ENCODE measurements at places on chromosomes 13 and 19.

- no peak for DNase-seq
Measured at GRCh38 chr13:30565658-30566057, 52.1 kb upstream of the USPL1 start.

- no peak for DNase-seq
Measured at GRCh38 chr13:45691251-45691650, 10.9 kb upstream of the CBY2 start.

DNA sequence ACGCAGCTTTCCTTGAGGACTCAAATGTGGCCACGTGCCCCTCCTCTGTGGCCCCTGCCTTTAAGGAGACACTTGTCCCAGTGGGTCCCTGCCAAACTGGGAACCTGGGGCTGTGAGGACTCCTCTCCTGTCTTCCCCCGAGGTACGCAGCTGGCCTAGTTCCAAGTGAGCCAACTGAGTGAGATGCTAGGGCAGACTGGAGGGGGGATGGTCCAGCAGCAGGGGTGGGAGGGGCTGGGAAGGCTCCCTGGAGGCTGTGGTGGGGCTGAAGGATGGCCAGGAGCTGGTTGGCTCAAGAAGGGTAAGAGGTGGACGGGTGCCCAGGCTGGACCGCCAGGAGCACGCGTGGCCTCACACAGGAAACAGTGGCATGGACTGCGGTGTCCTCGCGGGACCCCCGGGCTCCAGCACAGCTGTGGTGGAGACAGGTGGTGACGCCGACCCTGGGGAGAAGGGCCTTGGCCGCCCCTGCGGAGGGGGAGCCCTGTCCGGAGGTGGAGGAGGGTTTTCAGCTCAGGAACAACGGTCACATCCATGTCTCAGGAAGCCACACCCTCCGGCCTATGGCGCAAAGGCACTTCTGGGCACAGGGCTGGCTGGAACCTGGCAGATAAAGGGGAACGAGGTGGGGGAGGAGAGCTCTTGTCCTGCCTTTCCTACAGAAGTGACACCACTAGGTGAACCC lies 45.8 kb downstream of the MLLT1 start:
- DNase-seq: no peak

GRCh38 chr13:20258963-20259288 lies 26.8 kb upstream of the GJB6 start:
- DNase-seq: no peak

GRCh38 chr13:114222461-114222968 lies 12.2 kb upstream of the CDC16 start:
- no peak for DNase-seq

- DNase-seq: peak; percentile 16
Measured at GRCh38 chr13:45361596-45362206, 20.7 kb upstream of the TPT1 start.

DNA sequence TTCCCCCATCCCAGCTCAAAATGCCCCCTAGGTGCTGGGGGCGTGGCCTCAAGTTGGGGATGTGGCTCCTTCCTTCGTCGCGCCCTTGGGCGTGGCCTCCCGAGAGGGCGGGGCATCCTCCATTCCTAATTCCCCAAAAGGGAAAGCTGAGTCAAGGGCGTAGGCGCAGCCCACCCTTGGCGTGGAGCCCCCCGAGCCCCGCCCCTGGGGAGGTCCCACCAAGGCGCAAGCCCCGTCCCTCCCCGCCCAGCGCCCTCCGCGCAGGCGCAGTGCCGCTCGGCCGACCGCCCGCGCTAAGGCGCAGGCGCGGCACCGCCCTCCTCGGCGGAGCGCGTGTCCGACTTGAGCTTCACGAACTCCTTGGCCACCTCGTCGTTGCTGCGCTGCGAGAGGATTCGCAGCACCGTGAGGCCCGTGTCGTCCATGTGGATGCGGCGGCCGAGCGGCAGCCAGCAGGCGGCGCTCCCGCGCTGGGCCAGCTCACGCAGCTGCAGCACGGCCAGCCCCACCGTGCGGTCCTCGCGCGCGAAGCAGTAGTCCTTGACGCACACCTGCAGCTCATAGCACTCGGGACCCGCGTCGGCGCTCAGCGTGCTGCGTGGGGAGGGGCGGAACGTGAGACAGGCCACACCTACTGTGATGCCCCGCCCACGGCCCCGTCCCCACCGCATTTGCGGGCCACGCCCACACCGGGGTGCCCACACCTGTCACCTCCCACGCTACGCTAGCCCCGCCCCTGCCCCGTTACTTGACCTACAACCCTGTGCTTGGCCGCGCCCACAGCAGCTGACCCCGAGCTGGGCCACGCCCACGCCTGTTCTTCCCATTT lies 50.5 kb downstream of the COLGALT1 start:
- DNase-seq: peak; percentile 77

GRCh38 chr19:32222556-32222955 lies 122.9 kb upstream of the ZNF507 start:
- no peak for DNase-seq

DNA sequence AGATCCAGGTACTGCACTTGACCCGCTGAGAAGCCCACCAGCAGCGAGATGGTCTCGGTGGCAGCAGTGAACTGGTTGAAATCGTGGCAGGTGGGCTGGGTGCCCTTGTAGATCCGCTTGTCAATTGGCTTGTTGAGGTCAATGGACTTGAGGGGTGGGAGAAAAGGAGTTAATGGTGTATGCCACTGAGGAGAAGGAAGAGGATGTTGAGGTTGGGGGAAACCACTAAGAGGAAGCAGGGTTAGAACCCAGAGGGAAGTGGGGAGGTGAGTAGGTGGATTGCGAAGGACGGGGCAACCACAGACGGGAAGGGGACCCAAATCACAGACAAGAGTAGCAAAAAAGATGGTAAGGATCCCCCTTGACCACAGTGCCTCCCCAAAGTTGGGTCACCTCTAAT lies 1.7 kb downstream of the DMWD start:
- DNase-seq: peak; percentile 32

- DNase-seq: no peak
Measured at GRCh38 chr13:113125506-113126264, 3.1 kb downstream of the F10 start.

DNA sequence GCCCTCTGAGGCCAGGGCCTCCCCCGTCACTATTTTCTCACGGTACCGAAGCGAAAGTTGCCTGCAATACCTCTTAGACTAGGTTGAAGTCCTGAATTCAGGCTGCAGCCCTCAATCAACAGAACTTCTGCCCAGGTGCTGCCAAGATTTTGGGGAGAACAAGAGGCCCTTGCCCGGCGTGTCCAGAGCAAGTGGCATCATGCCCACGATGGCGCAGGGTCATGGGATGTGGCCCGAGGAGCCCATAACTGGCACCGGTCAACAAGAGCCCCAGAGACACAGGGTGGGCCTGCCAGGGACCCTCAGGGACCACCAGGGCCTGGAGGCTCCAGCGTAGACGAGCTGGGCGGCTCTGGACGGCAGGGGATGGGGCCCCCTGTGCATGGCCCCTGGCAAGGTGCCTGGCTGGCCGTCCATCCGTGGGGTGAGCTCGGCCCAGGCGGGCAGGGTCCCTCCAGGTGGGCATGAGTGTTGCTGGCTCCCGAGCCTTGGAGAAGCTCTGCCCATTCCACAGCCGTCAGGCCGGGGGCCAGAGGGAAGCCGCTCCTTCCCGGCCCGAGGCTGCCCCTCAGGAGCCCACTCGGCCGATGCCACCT lies 45.1 kb downstream of the GAS6 start:
- DNase-seq: no peak

DNA sequence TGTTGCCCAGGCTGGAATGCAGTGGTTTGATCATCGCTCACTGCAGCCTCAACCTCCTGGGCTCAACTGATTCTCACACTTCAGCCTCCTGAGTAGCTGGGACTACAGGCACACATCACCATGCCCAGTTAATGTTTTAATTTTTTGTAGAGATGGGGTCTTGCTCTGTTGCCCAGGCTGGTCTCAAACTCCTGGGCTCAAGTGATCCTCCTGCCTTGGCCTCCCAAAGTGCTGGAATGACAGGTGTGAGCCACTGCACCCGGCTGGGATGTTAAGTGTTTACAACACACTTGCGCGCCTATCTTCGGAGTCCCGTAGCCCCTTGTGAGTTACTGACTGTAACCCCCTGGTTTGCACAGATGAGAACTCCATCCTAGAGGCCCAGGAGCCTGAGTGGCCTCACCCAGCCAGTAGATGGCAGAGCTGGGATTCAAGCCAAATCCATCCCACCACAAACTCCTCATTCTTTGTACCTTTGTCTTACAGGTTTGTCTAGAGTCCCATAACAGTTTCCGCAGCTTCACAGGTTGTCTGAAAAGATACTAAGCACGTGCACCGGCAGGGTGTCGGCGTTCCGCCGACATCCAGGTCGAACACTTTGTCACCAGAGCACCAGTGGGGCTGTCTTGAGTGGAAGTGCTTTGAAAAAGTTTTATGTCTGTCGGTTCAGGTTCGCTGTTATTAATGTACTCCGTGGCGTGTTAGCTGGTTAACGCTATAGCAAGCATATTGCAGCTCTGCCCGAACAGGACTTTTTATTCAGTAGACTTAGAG lies 14.7 kb downstream of the MAG start:
- no peak for DNase-seq

GRCh38 chr19:29285878-29286277 lies 72.9 kb upstream of the UQCRFS1 start:
- DNase-seq: no peak

GRCh38 chr19:55912916-55913315 lies 19.2 kb downstream of the NLRP13 start:
- DNase-seq: no peak

GRCh38 chr19:45306040-45306439 lies 16.6 kb downstream of the CKM start:
- DNase-seq: no peak

DNA sequence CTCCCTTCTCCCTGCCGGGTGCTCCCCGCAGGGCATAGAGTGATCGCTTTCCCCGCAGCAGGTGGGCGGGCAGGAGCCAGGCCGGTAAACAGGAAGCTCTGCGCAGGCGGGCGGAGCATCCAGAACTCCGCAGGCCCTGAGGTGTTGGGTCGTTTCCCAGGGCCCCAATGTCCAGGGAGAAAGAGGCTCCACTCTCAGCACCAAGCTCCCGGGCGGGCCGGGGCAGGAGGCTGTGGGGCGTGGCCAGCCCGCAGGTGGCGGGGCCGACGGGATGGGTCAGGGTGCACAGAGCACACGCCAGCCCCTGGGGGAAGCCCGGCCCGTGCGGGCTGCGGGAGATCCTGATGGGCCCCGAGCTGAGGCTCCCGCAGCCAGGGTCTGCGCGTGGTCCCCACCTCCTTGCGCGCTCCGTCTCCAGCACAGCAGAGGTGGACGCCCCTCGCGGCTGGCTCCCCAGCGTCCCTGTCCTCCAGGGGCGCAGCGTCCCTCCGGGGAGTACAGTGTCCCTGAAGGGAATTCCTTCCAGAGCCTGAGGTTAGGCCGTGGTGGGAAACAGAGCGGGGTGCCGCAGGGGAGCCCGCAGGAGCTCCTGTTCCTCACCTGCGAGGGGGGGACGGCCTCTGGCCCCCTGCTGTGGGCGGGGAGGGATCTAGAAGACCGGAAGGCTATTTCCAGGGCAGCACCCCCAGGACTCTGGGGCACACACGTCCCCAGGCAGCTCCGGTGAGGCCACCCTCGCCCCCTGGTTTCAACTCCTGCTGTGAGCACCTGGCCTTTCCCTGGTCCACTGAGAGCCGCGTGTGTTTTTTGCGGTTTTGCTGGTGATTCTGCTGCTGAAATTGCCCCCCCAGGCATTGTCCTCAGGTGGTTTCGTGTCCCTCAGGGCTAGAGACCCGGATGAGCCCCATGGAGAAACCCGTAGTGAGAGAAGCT lies 12.2 kb downstream of the PIP5K1C start:
- DNase-seq: peak; percentile 28

GRCh38 chr13:20381401-20381800 lies 144.3 kb downstream of the CRYL1 start:
- no peak for DNase-seq

GRCh38 chr13:109815651-109816050 lies 29.3 kb upstream of the IRS2 start:
- no peak for DNase-seq

- no peak for DNase-seq
Measured at GRCh38 chr19:17615889-17616685, 60.6 kb downstream of the COLGALT1 start.

DNA sequence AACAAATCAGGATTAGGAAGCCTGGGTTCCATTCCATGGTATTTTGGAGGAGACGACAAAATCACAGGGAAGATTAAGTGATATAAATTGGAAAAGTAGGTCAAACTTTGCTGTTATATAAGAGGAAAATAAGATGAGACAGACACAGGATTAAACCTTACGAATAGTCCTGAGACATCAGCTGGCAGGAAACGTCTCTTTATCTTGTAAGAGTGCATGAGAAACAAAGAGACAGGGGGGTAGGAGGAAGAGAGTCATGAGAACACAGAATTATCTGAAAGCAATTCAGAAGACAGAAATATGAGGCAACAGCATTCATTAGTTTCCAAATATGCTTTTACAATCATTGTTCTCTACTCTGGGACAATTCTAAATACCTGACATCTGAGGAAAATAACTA lies 310.6 kb upstream of the MIR17HG start:
- no peak for DNase-seq

- DNase-seq: no peak
Measured at GRCh38 chr19:30374865-30375552, 2.8 kb downstream of the ZNF536 start.

DNA sequence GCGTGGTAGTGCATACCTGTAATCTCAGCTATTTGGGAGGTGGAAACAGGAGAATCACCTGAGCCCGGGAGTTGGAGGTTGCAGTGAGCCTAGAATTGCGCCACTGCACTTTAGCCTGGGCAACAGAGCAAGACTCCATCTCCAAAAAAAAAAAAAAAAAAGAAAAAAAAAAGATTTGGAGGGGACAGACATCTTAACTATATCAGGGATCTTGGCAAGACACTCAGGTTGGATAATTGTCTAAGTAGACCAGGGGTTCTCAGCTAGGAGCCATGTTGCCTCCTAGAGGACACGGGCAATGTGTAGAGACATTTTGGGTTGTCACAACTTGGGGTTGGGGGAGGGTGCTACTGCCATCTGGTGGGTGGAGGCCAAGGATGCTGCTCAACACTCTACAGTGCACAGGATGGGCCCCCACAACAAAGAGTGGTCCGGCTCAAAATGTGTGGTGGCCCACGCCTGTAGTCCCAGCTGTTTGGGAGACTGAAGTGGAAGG lies 1.9 kb upstream of the ZNF580 start:
- DNase-seq: peak; percentile 70

GRCh38 chr13:113022745-113023574 lies 53.9 kb downstream of the MCF2L start:
- no peak for DNase-seq

DNA sequence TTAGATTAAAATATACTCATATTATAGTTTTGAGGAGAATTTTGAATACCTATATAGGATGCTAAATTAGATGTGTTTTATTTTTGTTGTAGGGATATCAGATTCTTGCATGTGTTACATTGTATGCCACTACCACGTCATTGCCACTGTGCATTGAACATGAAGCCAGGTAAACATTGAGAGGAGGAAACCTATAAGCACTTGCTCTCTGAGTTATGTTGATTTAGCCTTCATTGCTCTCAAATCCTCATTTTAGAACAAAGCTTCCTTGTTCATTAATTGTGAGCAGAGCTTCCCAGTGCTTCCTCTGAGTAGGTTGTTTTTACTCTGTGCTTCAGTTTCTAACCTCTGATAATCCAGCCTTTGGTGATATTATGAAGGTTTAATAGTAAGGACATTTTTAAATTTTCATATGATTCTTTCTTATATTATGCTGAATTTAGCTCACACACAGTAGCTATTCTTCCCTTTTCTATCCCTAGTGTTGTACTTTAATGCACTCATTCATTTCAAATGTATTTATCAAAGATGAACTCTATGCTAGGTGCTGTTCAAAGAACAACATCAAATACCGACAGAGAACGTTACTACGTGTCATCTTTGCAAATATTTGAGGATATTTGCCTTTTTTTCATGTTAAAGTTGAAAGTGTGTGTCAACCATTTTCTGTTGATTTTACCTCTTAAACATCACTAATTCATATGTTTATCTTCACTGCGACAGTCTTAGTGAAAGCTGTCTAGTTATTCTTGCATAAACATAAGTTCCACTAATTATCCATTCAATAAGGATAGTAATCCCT lies 1448.0 kb upstream of the MIR17HG start:
- DNase-seq: no peak

Measured in CD4-positive, alpha-beta T cell treated with Interleukin-15 for 4 hours (primary cell).